MM.1S (cell line): ENCODE measurements at places on chromosomes 6 and 20.

DNA sequence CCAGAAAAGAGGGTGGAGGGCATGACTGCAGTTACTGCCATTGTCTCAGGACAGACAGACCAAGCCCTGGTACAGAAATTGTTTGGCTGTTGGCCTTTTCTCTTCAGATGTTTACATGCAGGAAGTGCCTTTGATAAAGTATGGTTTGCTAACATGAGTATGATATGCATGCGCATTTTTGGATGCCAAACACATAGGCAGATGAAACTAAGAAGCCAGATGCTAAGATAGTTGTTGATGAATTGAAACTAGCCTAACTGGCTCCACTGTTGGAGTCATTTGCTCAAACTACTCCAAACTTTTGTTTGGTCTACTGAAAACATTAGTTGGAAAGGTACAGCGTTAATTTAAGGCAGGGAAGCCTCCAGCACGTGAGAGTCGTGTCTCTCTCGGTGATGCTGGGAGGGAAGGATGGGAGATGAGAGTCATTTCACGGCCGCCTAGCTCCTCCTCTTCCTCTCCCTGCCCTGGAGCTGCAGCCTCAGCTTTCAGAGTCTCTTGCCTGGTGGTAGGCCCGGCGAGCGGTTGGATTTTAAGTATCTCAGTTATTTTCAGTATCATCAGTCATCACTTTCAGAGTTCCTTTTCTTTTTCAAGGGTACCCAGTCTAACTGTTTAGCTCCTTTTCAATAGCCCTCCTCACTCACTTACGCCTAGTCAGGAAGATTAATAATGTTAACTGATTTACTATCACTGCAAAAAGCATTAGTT, 29.7 kb downstream of the RREB1 start:
- DNase-seq: peak; percentile 87

- peak; percentile 17 for DNase-seq
Measured at GRCh38 chr20:39800548-39800947, 838.4 kb downstream of the DHX35 start.

- DNase-seq: peak; percentile 50
Measured at GRCh38 chr6:137240168-137240567, 21.0 kb upstream of the IFNGR1 start.

DNA sequence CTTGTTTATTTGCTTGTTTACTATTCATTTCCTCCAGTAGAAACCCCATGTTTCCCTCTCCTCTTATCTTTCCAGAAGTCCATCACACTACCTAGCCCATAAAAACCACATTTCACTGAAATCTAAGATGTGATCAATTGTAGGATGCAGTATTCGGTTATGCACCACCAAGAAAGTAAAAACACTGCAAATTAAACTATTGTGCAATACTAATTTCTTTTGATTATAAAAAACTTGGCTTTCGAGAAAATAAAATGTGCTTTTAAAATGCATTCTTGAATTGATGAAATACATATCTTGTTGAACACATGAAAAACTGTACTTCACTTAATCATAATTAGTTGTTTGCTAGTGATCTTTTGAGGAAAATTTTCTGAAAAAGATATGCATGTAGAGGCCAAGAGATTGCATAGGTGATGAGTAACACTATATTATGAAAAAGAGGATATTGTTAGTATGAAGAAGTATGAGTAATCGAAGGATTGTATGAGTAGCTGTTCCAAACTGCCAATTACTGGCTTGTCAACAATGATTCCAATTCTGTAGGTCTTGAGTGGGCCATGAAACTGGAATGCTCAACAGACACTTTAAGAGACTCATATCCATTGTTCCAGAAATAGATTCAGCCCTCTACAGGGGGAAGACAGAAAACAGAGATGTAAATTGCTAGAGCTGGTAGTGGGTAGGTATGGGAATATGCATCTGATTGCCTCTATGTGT, 79.7 kb downstream of the RNF217 start:
- no peak for DNase-seq
